CD4-positive, alpha-beta T cell treated with Interleukin-6 at 100 ng/mL for 8 hours (primary cell): ENCODE measurements at places on chromosomes 4 and X.
A peak's percentile ranks its signal among the peaks of the same experiment; 100 is the strongest.

GRCh38 chr4:140581078-140581477 lies 12.3 kb upstream of the UCP1 start:
- DNase-seq, result no peak

DNA sequence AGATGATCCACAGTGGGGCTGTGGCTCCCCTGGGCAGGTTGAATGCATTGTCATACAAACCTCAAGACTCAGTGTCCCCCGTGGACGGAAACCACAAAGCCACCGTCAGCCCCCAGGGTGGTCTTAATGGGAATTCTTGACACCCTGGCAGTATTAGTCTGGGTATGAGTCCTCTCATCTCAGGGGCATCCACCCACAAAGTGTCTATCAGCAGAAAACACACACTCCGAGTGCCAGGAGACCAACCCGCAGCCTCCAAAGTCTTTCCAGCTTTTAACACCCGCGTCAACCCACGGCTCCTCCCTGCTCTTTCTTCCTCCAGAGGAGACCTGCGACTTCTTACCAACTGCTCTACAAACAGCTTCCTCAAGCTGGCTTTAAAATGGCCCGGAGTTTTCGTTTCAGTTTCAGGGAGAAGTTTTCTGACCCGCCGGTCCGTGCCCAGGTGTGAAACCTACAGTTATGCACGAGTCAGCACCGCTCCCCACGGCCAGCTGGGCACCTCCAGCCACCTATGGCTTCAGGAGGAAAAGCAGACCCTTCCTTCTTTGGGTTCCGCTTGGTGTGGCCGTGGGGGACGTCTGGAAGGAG lies 14.4 kb upstream of the ASMTL start:
- peak; percentile 46 for DNase-seq

- no peak for DNase-seq
Measured at GRCh38 chrX:108055546-108055945, 10.7 kb downstream of the VSIG1 start.

DNA sequence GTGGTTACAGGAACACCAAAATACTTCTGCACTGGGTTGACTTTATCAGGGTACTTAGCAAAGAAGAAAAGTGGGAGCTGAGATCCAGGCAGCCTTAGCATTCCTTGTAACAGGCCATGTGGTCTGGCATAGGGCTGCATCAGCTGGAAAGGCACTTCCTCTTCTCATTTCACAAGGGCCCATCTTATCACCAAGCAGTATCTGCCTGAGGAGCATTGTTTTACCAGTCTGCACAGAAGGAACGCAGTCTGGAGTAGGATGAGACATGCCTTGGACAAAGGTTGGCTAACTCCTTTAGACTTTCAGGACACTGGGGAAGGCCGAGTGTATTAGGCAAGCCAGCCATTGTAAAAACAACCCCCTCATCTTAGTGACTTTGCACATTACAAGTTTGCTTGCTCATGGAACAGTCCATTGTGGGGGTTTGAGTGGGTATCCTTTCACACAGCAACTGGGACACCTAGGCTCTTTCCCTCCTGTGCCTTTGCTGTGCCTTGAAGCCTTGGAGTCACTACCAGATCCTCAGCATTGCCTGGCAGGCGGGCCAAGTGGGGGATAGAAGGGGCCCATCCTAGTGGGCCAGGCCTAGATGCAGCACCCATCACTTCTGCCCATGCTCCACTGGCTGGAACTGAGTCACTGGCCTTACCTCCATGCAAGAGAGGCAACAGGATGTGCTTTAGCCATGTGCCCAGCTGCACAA lies 4.6 kb downstream of the SUV39H1 start:
- no peak for DNase-seq

DNA sequence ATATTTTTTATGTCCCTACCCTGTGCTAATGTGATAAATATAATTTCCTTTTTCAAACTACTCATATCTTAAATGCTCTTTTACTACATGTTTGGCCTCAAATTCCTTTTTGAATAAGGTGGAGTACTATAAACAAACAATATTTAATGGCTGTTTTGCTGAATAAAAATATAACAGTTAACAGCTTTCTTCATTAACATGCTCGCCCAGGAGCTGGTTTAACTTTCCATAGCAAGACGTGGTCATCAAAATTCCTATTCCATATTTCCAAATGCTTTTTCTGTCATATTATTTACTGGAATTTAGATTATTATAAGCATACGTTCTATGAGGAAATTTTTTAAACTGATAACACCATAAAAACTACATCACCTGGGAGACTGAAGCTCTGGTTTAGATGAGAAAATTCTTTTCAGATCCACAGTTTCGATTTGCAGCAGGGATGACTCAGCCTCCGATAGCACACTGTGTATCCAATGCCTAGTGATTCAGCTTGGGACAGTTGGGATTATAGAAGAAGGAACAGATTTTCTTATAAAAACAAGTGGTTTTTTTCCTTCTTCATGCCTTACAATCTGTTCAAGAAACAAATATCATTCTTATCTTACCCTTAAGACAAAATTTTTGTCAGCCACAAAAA lies 129.1 kb downstream of the FBXO8 start:
- DNase-seq, result no peak

- DNase-seq, result no peak
Measured at GRCh38 chrX:103733017-103733416, 22.3 kb downstream of the TMEM31 start.
